ENCODE measurements at places on chromosomes 12 and 14.
A peak's percentile ranks its signal among the peaks of the same experiment; 100 is the strongest.

- no peak for DNase-seq
Measured at GRCh38 chr12:96437171-96437445, 36.9 kb upstream of the CDK17 start.

GRCh38 chr12:3456809-3457208, 34.2 kb upstream of the PRMT8 start:
- peak; percentile 3 for DNase-seq

- DNase-seq, result no peak
Measured at GRCh38 chr14:80948291-80948690, 6.8 kb upstream of the CEP128 start.

DNA sequence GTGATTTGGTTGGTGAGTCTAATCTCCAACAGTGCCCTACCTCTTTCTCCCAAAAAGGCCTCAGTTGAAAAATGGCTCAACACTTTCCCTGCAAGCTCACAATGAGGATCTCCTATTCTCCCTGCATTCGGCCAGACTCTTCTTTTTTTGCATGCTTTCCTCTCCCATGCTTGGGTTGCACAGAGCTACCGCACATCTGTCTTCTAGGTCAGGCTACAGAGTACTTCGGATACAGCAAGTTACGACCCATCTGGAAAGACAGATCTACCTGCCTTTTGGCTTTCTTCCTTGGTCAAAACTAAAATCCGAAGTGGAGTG, 305 bp upstream of the SLC16A7 start:
- DNase-seq, result no peak

DNA sequence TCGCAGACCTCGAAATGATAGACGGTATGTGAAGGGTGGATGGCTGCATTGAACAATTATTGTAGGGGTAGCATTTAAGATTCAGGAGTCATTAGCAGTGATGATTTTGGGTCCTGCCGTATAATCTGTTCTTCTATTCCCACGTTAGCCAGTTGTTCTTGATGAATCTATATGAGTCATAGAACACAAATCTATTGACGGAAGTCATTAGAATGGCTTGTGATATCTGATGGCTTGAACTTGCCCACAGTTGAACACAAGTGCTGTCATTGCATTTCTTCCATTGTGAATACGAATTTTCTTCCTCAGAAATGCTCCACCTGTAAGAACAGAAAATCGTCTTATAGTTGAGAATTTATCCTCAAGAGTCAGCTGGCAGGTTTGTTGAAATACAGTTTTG, 1.9 kb downstream of the SRSF5 start:
- no peak for DNase-seq

DNA sequence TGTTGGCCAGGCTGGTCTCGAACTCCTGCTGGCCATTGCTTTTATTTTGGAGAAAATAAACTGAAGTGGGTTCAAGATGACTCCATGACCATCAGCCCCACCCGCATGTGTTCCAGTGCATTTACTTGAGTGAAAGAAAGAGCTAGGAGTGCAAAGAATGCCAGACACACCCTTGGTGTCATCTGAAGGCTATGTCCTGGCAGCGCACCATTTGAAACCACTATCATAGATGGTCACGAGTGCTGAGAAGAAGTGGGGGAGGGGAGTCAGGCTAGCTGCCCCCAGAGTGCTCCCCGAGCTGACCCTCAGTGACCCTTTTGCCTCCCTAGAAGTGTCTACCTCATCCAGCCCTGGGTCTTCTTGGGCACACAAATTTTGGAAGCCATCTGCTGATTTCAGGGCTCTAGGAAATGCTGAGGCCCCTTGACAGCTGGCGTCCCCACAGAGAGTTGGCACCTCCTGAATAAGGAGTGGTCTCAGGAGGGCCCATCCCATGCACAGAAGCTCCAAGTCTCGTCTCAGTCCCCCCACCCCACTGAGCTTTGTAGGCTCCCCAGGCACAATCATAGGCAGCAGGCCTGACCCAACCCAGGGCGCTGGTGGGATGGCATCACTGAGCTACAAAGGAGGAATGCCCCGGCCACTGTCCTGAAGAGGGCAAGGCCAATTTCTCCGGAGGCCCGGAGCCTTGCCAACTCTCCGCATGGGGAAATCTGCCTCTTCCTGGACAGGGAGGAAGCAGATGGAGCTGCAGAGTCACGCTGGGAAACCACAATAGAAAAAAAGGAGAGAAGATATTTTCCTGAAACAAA, 28.0 kb downstream of the PXN start:
- no peak for DNase-seq

DNA sequence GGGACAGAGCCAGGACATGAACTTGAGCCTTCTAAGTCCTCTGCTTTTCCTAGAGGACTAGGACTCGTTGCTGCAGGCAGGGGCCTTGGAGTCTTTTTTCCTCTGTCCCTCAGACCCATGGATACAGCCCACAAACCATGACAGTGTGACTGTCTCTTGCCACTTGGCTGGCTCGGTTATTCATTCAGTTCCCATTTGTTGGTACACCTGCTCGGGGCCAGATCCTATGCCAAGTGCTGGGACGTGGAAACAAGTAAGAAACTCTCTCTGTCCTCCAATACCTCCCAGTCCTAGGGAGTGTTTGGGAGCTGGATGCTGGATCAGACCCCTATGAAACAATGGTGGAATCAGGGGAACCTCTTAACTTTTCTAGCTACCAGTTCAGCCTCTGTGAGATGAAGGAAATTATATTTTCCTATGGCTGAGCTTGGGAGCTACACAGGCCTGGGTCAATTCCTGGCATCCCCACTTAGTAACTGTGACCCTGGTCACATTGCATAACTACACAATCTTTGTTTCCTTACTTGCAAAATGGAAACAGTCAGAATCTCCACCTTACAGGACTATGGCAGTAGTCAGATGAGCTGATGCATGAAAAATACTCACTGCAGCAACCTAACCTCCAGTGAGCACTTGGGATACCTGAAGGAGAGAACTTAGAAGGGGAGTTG, 106.3 kb upstream of the VRK1 start:
- DNase-seq, result no peak

GRCh38 chr14:96863327-96863985, 66.3 kb downstream of the VRK1 start:
- peak; percentile 12 for DNase-seq

- no peak for DNase-seq
Measured at GRCh38 chr12:4539167-4539870, 629 bp downstream of the RAD51AP1 start.

- DNase-seq, result no peak
Measured at GRCh38 chr14:103858063-103858781, 10.8 kb upstream of the PPP1R13B start.

All from globus pallidus (tissue), 1 donor.